Activated T-cell treated with anti-CD3 and anti-CD28 coated beads, Interleukin-2, amount 50 U/mL, for 24 hours (primary cell): ENCODE measurements at places on chromosomes 5 and 9.

- peaks cover 15% of the 10 kb centered on the region for H3K4me1 ChIP-seq
- H3K27ac ChIP-seq, result peak overlapping the region; percentile 94
- no peak overlapping the region for H3K4me3 ChIP-seq
- no peaks in the 10 kb centered on the region for H3K27me3 ChIP-seq
- H3K36me3 ChIP-seq, result peaks cover 28% of the 10 kb centered on the region
- no peak for DNase-seq
Measured at GRCh38 chr9:96008502-96009222, 133.2 kb downstream of the ERCC6L2 start.

GRCh38 chr5:54669285-54669684 is 151.7 kb downstream of the SNX18 start:
- no peaks in the 10 kb centered on the region for H3K36me3 ChIP-seq
- H3K27me3 ChIP-seq, result no peaks in the 10 kb centered on the region
- H3K4me3 ChIP-seq, result no peak overlapping the region
- no peak for DNase-seq

- H3K4me1 ChIP-seq, result peaks cover 28% of the 10 kb centered on the region
- H3K27ac ChIP-seq, result peak overlapping the region; percentile 12
- H3K36me3 ChIP-seq, result peaks cover 92% of the 10 kb centered on the region
- H3K4me3 ChIP-seq, result no peak overlapping the region
- DNase-seq, result no peak
- H3K27me3 ChIP-seq, result no peaks in the 10 kb centered on the region
Measured at GRCh38 chr5:169795338-169795737, 158.3 kb downstream of the DOCK2 start.

DNA sequence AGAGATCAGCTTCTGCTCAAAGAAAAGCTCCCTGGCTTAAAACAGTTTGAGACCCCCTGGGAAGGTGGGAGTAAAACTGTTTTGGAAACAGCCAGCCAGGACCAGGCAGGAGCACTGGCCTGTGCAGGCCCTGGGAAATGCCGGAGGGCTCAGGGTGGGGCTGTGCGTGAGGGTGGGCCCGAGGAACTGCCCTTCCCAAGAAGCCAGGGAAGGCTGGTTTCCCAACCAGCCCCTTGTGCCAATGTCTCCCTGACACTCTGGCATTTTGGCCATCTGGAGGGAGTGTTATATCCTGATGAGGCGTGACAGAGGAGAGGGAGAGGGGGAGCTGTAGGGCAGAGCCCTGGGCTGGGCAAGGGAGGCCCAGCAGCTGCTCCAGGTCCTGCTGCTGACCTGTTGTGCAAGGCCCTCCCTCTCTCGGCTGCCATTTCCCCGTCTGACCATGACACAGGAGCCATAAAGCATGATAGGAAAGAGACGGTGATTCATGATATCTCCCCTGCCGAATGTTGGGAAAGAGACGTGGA is 16.1 kb downstream of the OLFML2A start:
- H3K36me3 ChIP-seq, result no peaks in the 10 kb centered on the region
- no peak overlapping the region for H3K27ac ChIP-seq
- H3K4me3 ChIP-seq, result no peak overlapping the region
- DNase-seq, result no peak

- no peak for DNase-seq
- H3K4me3 ChIP-seq, result no peak overlapping the region
- peaks cover 23% of the 10 kb centered on the region for H3K27me3 ChIP-seq
- no peak overlapping the region for H3K27ac ChIP-seq
- H3K4me1 ChIP-seq, result no peaks in the 10 kb centered on the region
Measured at GRCh38 chr5:135448071-135448739, 1.1 kb upstream of the DCANP1 start.

- peaks cover 34% of the 10 kb centered on the region for H3K4me1 ChIP-seq
- DNase-seq, result peak; percentile 72
- H3K36me3 ChIP-seq, result peaks cover 46% of the 10 kb centered on the region
- no peaks in the 10 kb centered on the region for H3K27me3 ChIP-seq
- H3K4me3 ChIP-seq, result peak overlapping the region; percentile 93
- H3K27ac ChIP-seq, result peak overlapping the region; percentile 99
Measured at GRCh38 chr5:91381774-91382359, 1.2 kb downstream of the ARRDC3 start.
